ENCODE measurements at places on chromosomes 7 and 10.

DNA sequence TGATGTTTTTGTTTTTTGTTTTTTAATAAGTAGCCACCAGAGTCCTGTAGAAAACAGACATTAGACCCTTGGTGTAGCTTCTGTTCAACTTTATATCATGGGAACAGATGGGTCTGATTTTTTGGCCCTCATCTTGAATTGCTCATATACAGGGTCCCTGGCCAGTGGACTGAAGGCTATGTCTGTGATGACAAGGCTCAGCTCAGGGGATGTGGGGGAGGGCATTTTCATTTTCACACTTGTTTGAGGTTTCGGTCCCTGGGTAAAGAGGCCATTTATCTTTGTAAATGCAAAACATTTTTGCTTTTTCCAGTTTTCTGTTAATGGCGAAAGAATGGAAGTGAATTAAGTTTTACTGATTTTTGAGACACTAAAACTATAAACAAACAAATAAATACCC is 257.6 kb upstream of the PHYHIPL start:
- no peak for DNase-seq

DNA sequence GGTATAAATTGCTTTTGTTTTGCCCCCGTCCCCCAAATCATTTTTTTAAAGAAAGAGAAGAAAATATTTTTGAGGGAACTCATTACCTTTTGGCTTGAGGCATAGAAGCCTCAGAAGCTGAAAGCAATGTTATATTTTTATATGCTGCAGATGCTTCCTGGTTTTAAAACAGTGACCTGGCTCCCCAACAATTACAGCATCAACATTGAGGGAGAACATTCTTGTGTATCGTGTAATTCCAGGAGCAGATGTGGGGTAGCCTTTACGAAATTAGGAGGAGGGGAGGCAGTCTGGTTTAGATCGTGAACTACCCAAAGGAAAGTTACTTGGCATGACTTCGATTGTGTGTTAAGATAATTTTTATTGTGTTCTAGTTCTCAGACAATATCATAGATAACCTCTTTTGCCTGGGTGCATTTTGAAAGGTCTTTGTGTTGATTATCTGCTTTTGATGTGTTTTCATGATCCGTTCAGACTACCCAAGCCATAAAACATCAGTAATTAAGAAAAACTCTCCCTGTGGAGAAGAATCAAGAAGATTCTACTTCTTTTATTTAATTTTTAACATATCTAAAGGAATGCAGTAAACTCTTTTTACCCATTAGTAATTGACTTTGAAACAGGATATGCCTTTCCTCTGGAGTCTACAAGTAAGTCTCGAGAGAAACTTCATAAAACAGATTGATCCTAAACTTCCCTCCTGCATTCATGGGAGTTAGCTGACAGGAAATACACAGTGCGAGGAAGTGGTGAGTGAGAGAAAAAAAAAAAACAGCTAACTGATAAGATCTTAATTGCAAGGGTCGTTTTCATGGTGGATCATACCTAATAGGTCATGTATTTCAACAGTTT is 141.4 kb downstream of the KIAA1217 start:
- no peak for DNase-seq

DNA sequence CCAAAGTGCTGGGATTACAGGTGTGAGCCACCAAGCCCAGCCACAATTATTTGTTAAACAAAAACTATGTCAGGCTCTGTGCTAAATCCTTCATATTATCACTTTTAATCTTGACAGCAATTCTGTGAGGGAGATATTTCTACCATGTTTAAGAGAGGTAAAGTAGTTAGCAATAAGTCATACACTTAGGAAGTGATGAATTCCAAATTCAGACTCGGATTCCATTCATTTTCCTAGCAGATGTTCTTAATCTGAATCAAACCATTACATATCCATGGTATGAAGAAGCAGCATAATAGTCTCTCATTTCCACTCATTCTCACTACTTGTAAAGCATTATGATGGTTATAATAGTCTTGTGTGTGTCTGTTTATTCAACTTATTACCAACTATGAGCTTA is 2.9 kb upstream of the CD36 start:
- no peak for DNase-seq

DNA sequence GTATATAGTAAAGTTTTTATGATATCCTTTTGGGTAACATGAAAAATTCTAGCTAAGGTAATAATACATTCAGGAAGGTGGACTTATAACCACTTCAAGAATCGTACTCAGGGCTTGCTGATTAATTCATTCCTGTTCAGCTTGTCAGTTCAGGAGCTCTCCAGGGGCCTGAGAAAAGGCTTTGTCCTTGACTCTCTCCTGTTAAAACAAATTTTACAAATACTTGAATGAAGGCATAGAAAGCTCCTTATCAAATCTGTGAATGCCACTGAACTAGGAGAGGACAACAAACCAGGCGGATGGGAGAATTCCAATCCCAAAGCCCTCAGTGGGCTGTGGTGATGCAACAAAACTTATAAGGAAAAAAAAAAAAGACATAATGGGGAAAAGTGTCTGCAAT is 354.5 kb upstream of the ZMIZ1 start:
- no peak for DNase-seq

- no peak for DNase-seq
Observed at GRCh38 chr10:46294641-46295220, 7.9 kb downstream of the ANTXRL start.

DNA sequence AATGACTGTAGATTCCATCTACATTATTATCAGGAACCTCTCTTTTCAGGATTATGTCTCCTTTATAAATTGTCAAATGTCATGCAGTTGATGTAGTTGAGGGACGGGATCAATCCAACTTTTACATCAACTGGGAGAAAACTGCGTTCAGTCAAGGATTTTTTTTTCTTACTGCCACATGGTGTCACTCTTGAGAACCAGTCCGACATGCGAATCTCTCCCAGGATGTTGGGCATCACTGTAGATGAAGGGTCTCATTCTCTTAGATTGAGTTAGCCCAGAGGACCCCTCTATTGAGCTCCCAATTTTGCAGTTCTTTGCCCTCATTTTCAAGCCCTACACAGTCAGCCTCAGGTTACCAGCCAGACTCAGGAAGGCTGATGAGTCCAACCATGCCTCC is 120.3 kb upstream of the PTPRZ1 start:
- DNase-seq: peak; percentile 43

- DNase-seq: no peak
Observed at GRCh38 chr7:40866601-40867000, 731.8 kb downstream of the SUGCT start.

GRCh38 chr10:90227217-90227656 is 525.8 kb downstream of the KIF20B start:
- peak; percentile 96 for DNase-seq

GRCh38 chr7:75892634-75893272 is 13.9 kb downstream of the RHBDD2 start:
- peak; percentile 32 for DNase-seq

DNA sequence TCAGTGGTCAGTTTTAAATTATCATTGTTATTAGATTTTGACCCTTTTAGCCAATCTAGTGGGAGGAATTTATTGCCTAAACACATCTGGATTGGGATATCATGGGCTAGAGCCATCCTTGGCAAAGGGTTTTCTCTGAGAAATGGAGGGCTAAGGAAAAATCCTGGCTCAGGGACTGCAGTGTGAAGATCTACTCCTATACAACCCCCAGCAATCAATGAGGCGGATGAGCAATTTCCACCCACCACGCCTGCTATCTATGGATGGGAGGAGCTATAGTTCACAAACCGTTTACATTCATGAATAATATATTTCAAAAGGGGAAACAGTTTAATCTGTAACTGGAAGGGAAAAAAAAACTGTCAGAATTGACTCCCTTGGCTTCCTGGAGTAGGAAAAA is 2.7 kb downstream of the CAV1 start:
- DNase-seq: no peak

DNA sequence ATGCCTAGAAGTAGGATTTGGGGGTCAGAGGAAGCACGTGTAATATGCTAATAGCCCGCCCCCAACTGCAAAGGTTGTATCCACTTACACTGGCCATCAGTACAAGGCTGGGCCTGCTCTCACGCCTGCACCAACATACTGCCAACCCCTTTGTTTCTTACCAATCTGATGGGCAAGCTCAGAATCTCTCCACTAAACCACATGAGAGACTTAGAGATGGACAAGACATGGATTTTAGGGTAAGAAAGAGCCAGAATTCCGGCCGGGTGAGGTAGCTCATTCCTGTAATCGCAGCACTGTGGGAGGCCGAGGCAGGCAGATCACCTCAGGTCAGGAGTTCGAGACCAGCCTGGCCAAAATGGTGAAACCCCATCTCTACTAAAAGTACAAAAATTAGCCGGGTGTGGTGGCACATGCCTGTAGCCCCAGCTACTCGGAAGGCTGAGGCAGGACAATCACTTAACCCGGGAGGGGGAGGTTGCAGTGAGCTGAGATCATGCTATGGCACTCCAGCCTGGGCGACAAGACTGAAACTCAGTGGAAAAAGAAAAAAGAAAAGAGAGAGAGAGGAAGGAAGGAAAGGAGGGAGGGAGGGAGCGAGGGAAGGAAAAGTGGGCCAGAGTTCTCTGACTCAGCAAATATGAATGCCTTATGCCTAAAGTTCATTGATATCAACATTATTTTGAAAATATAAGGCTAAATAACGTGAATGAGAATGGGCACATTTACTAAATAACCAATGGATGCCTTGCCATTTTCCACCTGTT is 162.2 kb downstream of the SLIT1 start:
- no peak for DNase-seq

DNA sequence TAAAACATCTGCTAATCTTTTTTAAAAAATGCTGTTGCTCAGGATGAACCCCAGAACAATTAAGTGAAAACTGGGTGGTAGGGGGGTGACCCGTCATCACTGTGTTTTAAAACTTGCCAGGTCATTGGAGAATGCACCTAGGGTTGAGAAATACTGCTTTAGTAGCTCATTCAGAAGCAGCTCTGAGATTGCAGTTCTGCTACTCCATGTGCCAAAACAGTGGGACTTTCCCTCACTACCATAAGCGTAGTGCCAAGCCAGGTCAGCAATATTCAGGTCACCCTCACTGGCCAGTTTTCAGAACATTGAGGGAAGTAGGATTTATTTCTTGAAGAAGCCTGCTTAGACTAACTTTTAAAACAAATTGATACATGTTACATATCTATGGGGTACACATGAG is 5.2 kb downstream of the STEAP2 start:
- peak; percentile 74 for DNase-seq

DNA sequence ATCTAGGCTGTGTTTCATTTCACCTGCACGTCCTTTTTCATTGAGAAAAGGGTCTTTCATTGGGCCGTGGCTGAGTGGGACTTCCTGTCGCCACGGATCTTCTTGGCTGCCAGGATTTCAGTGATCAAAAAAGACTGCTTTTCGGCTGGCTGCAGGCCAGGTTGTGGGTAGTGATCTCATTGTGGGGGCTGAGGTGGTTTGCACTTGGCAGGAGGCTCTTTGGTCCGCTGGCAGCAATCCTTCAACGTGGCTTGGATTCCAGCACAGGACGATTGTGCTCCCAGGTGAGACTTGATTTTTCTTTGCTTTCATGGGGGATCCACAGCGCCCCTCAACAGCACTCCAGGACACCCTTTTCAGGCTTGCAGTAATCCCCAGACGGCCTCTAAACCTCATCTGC is 29.0 kb upstream of the ZNF273 start:
- DNase-seq: peak; percentile 27

GRCh38 chr7:17501441-17502212 is 203.2 kb downstream of the AHR start:
- DNase-seq: no peak

DNA sequence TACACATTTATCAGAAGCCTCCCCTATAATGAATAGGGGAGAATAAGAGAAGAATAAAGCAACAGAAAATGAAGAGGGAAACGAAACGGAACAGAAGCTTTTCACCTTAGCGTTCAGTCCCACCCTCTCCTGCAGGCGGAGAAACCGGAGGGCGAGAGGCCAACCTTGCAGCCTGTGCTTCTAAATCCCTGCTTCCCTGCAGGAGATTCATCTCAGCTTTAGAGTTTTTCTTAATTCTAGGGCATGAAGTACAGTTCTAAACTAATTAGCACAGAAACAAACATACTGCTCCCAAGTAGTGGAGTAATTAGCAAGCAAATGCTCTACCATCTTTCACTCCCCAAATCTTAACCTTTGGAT is 107.2 kb downstream of the CUBN start:
- DNase-seq: no peak

- DNase-seq: no peak
Observed at GRCh38 chr10:103281753-103282152, 4.8 kb downstream of the INA start.

DNA sequence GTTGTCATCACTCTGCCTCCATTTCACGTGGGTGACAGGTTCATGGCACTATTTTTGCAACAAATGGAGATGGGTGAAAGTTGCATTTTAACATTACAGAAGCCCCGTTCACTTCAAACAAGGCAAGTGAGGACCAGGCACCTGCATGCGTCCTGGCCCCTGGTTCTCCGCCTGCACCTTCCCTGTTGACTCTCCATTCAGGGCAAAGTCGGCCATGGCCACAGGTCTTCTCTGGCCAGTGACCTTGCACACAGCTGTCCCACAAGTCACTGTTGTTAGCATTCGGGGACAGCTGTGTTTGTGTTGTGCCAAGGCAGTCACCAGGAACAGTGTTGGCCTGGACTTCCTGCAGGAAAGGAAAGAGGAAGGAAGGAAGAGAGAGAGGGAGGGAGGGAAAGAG is 554.9 kb downstream of the TCERG1L start:
- DNase-seq: no peak

DNA sequence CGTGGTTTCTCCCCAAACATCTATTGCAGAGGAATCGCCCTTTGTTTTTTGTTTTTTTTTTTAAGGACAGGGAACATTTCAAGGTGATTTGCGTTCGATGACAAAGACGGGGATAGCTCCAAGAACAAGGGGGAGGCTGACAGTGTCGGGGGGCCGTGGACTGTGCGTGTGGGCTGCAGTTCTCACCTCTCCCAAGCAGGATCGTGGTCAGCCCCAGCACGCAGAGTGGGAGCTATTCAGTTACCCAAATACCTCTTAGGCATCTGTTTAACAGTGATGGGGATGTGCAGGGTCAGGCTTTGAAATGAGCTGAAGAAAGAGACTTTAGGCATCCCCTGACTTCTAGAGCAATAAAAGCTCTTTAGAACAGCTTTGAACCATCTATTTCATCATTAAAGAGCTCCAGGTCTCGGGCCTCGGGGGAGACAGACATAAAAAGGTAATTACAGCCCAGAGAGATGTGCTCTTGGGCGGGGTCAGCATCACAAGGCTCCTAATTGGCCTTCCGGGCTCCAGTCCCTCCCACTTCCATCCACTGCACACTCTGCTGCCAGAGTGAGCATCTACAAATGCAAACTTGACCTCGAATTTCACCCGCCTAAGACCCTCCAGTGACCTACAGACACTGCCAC is 97.3 kb downstream of the MYL10 start:
- DNase-seq: no peak

- DNase-seq: no peak
Observed at GRCh38 chr7:82039621-82040020, 269.8 kb upstream of the HGF start.

DNA sequence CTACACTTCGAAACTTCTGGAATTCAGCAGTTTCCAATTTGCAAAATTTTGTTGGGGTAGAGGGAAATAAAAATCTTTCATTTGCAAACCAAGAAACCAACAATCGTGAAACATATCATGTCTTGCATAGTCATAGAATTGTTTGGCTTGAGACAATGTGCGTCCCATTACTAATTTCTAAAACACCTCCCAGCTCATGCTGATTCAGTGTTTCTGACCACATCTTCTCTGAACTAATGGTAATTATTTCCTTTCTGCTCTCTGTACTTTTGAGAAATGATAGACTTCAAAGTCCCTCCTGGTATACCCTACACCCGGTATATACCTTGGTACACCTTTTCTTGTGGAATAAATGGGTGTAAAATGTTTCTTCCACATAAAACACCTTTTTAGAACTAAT is 41.8 kb upstream of the TSPAN13 start:
- no peak for DNase-seq

Data from MCF 10A (cell line).